ENCODE measurements at places on chromosomes 7 and 10. TPM values are rescaled to one million over a fixed set of nuclear protein-coding genes. Genes with fewer than 3 reads are reported as not detected.

- no peak for DNase-seq
- no peaks in the 10 kb centered on the region for H3K4me1 ChIP-seq
- H3K27ac ChIP-seq: no peak overlapping the region
- no peaks in the 10 kb centered on the region for H3K27me3 ChIP-seq
- H3K36me3 ChIP-seq: no peaks in the 10 kb centered on the region
Measured at GRCh38 chr10:34274906-34275305, 540.2 kb downstream of the PARD3 start.

The ZFYVE27 gene
- 28.0 TPM for total RNA-seq

DNA sequence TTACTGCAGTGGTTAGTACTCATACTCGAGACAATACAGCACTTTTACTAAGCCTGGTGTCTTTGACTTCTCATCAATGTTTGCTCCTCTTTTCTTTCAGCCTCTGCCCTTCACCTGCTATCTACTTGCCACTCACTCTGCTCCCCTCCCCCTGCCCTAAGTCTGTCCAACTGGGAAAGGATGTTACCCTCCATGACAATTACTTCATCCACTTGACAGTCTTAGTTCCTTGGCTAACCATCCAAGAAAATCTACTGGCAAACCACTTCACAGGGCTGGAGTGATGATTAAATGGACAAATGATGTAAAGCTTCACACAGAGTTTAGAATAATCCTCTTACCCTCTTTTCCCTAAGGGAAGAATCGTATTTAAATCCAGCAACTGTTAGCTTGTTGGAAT, 8.2 kb upstream of the DLD start:
- H3K4me3 ChIP-seq: no peak overlapping the region
- DNase-seq: no peak
- no peaks in the 10 kb centered on the region for H3K36me3 ChIP-seq
- H3K4me1 ChIP-seq: peaks cover 8% of the 10 kb centered on the region
- H3K27ac ChIP-seq: no peak overlapping the region

The CCDC3 gene
- total RNA-seq: 12.8 TPM

The PTF1A gene
- not detected for total RNA-seq

DNA sequence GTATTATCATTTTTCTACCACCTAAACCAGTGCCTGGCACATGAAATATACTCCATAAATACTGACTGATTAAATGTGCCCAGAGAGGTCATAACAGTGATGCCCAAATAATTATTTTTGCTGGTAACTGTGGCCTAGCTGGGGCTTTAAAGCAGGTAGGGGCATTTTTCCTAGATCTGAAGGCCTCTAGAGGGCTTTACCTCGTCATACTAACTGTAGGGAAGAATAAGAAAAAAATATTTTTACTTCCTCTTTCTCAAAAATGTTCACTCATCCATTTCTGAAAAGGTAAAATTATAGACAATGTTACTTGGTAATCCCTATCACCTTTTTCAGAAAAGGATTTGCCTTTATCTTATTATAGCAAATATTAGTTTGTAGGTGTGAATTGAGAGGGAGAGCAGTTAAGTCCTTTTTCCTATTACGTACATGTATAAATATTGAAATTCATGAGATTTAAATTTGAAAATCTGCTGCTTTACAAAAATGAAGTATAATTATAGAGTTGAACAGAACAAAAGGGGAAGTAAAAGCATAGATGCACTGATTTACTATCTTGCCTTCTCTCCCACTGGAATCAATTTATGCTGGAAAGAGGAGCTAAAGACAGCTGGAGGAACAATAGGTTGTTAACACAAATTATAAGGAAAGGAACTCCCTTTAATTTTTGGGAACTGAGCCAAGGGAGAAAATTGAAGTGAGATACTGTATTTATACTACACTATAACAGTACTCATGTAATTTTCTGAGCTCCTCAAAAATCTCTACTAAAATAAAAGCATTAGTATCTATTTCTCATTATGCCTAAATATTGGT, 71.5 kb upstream of the NOBOX start:
- H3K27me3 ChIP-seq: no peaks in the 10 kb centered on the region
- H3K36me3 ChIP-seq: no peaks in the 10 kb centered on the region
- no peak for DNase-seq
- H3K4me1 ChIP-seq: no peaks in the 10 kb centered on the region

The TBX20 gene
- total RNA-seq: 0.49 TPM

DNA sequence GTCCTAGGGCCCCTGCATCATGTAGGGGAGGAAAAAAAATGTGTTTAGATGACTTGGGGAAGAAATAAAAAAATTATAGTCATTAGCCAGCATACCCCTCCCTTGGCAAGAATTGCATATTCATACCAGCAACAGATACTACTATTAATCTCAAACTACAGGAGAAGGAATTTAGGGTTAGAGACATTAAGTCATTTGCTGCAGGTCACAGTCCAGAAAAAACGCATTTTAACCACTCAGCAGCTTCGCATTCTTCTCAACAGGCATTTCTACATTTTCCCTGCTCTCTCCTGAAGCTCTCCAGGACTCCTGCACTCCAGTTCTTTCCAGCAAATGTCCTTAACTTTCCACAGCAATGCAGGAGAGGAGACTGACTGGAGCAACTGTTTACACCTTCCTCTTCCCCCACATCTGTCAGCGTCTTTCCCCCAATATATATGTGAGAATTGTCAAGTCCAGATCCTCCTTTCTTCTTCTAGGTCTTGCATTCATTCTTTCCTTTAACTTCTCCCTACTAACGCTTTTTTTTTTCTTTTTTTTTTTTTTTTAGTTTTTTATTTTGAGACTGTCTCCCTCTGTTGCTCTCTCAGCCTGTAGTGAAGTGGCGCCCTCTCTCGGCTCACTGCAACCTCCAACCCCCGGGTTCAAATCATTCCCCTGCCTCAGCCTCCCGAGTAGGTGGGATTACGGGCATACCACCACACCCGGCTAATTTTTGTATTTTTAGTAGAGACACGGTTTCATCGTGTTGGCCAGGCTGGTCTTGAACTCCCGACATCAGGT, 35.6 kb downstream of the PRPS1L1 start:
- no peak for DNase-seq
- H3K36me3 ChIP-seq: no peaks in the 10 kb centered on the region
- no peak overlapping the region for H3K27ac ChIP-seq
- peaks cover 3% of the 10 kb centered on the region for H3K4me1 ChIP-seq
- no peak overlapping the region for H3K4me3 ChIP-seq

DNA sequence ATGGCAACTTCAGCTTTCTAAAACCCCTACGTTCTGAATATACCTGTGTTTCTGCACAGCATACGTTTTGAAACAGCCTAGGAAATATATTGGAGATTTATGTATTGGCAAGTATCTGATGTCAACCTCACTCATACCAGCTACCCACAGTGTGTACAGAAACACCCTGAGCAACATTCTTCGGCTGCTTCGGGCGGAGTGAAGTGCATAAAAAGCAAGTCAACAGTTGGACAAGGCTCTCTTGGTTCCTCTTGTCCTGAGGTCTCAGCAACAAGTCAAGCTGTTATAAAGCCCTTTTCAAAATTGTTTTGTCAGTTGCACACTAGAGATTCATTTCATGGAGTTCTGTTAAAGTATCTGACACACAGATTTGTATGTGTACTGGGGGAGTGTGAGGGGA, 40.0 kb upstream of the PAPSS2 start:
- no peak overlapping the region for H3K4me3 ChIP-seq
- no peak overlapping the region for H3K27ac ChIP-seq
- DNase-seq: no peak
- H3K27me3 ChIP-seq: no peaks in the 10 kb centered on the region

DNA sequence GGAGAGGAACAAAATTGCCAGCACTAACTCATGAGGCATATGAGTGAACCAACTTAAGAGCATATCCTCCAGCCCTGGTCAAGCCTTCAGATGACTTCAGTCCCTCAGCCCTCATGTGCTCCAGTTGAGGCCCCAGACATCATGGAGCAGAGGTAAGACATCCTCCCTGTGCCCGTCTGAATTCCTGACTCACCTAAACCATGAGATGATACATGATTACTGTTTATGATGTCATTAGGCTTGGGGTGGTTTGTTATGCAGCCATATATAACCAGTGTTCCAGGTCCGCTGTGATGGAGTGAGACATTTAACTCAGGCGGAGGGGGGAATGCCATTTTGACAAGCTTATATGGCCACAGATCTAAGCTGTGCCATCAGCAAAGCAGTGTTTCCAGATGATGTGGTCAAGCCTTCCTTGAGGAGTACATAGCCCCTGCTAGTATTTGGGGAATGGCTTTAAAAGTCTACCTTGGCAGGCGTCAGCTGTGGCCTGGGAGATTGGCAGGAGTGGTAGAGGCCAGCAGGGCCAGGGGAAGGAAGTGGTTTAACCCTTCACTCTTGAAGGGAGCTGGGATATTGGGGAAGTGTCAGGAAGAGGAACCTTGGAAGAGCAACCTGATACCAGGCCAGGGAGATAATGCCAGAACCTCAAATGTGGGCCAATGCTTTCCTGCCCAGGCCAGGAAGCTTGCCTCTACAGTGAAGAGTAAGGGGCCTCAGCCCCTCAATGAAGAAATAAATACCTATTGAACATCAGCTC, 343.0 kb upstream of the PODXL start:
- H3K4me1 ChIP-seq: no peaks in the 10 kb centered on the region
- H3K36me3 ChIP-seq: no peaks in the 10 kb centered on the region
- no peak overlapping the region for H3K27ac ChIP-seq
- H3K27me3 ChIP-seq: no peaks in the 10 kb centered on the region

DNA sequence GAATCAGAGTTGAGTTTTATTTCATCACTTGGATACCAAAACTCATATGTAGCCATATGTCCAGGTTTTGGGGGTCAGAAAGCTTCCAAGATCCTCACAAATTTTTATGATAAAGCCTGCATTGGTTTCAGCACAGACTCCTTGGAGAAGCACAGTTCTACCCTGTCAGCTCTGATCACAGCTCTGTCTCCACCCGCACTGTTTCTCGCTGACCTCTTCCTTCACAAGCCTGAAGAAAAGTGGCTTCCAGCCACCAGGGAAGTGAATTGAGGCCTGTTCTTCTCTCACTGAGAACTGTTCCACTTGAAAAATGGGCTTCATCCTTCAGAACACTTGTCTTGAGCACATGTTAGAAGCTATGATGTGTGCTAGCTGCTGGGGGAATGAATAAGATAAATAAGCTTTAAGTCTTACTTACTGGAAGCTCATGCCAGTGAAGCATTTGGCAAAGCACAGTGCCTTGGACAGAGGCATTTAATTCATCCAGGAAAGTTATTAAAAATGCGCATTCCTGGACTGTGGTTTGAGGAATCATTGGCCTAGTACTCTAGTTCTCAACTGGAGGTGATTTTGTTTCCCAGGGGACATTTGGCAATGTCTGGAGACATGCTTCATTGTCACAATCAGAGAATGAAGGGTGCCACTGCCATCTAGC, 133.6 kb downstream of the BMPER start:
- no peaks in the 10 kb centered on the region for H3K27me3 ChIP-seq
- no peak for DNase-seq
- H3K4me1 ChIP-seq: no peaks in the 10 kb centered on the region

The ASB10 gene
- not detected for total RNA-seq

The A1CF gene
- not detected for total RNA-seq

DNA sequence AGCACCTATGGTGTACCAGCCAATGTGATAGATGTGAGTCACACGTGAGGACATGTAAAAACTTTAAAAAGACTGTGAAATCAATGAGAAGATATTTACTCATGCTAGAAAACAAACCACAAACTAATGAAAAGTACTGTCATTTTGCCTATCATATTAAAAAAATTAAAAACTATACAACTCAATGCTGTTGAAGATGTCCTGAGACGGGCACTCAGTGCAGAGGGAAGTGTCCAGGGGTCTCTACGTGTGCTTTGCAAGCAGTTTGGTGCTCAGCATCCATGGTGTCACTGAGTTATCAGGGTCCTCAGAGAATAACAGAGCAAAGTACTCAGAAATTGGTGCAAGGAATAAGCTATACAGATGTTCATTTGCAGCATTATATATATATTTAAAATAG, 162.3 kb downstream of the HECW1 start:
- H3K27me3 ChIP-seq: no peaks in the 10 kb centered on the region
- no peak for DNase-seq
- no peaks in the 10 kb centered on the region for H3K4me1 ChIP-seq
- no peak overlapping the region for H3K4me3 ChIP-seq
- H3K27ac ChIP-seq: no peak overlapping the region

GRCh38 chr7:40418983-40419382, 284.2 kb downstream of the SUGCT start:
- no peaks in the 10 kb centered on the region for H3K4me1 ChIP-seq
- no peaks in the 10 kb centered on the region for H3K27me3 ChIP-seq
- H3K36me3 ChIP-seq: no peaks in the 10 kb centered on the region
- H3K4me3 ChIP-seq: no peak overlapping the region

The C10orf62 gene
- total RNA-seq: not detected

GRCh38 chr10:19917751-19918478, 101.7 kb downstream of the PLXDC2 start:
- DNase-seq: no peak
- peaks cover 46% of the 10 kb centered on the region for H3K4me1 ChIP-seq
- no peak overlapping the region for H3K4me3 ChIP-seq
- H3K36me3 ChIP-seq: no peaks in the 10 kb centered on the region
- no peak overlapping the region for H3K27ac ChIP-seq
- no peaks in the 10 kb centered on the region for H3K27me3 ChIP-seq

DNA sequence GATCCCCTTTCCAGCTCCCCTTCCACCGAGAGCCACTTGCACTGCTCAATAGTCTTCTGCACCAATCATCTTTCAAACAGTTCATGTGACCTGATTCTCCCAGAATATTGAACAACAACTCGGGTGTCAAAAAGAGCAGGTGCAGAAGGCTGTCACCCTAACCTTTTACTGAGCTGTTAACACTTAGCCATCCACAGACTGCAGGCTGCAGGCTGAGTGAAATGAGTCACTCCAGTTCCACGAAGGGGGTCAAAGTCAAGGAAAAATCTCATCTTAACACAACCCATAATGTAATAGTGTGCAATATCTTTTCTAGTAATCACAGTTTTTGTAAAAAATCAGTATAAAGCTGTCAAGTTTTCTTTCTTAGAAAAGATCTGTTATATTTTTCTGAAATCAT, 63.1 kb downstream of the MTPAP start:
- DNase-seq: no peak
- H3K36me3 ChIP-seq: no peaks in the 10 kb centered on the region
- no peak overlapping the region for H3K4me3 ChIP-seq
- H3K4me1 ChIP-seq: no peaks in the 10 kb centered on the region
- no peak overlapping the region for H3K27ac ChIP-seq

GRCh38 chr7:832167-832967, at the start of gene SUN1:
Gene SUN1 (plus strand): TSS chr7:832476. CDS start chr7:832525, 49 bp downstream.
- DNase-seq: peak; percentile 85
- H3K36me3 ChIP-seq: no peaks in the 10 kb centered on the region
- peak within 1 kb of the TSS; percentile 19 for H3K4me3 ChIP-seq
- H3K27me3 ChIP-seq: no peaks in the 10 kb centered on the region
- H3K4me1 ChIP-seq: peaks cover 95% of the 10 kb centered on the region
- H3K27ac ChIP-seq: peak within 1 kb of the TSS; percentile 95
